HS-5 (cell line): ENCODE measurements at places on chromosomes 3 and 15.

DNA sequence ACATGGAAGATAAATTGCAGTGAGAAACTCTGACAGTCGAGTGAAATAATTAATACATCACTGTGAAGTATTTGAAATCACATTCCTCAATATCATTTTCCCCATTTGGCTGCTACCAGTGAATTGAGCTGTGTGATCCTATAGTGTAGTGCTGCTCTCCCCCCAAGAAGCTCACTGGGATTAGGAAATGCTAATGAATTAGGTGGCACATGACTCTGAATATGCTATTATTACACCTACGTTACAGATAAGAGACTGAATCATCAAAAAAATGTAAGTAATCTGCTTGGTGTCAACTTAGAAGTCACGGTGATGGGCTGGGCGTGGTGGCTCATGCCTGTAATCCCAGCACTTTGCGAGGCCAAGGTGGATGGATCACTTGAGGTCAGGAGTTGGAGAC is 34.7 kb upstream of the SYNM start:
- no peak for DNase-seq

- no peak for DNase-seq
Observed at GRCh38 chr3:95655363-95655986, 1158.9 kb upstream of the EPHA6 start.

DNA sequence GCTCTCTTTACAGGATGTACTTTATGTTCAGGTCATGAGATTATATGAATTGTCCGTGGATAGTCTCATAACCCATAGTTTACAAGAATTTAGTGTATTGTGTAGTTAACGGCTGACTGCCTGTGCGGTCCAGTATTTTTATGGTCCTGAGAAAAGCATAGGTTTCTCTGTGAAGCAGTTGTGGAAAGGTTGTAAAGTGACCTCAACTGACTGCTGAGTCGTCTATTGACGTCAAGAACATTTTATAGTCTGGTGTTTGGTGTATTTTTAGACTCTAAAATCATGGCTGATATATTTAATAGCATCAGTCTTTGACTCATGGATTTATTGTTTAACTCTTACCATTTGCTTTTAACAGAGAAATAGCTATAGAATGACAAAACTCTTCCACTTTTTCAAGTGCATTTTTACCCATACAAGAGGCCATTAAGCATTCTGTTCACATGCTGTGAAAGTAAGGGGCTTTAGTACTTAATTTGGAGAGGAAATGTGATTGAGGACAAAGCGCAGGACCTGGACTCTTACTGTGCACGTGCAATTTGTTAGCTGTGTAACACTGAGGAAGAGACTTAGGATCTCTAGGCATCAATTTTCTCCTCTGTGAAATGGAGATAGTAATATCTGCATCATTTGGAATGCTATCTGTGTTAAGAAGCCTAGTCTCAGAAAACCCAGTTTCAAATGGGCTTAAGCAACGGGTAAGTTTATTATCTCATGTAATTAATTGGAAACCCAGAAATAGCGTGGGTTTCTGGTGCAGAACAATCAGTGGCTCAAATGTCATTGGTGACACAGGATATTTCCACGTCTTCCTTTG is 240.8 kb downstream of the NFKBIZ start:
- DNase-seq, result no peak

DNA sequence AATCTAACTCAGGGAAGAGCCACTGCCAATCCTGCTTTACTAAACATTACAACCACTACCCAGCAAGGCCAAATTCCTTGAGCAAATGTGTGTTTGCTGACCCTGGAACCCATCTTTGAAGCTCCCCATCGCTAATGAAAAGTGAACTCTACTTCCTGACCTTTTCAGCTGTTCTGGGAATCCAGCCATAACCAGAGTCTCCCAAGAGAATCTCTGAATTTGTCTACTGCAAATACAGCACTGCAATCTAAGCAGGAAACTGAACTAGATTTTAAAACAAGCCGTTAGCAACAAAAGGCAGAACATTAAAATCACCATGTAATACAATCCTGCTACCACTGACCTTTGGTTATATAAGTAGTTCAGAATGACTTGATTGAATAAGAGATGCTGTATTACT is 309.2 kb downstream of the MAGI1 start:
- DNase-seq, result no peak

GRCh38 chr3:104298662-104299061 is 1068.0 kb upstream of the ALCAM start:
- DNase-seq, result no peak

- no peak for DNase-seq
Observed at GRCh38 chr3:115322901-115323300, 175.8 kb upstream of the ZBTB20 start.

DNA sequence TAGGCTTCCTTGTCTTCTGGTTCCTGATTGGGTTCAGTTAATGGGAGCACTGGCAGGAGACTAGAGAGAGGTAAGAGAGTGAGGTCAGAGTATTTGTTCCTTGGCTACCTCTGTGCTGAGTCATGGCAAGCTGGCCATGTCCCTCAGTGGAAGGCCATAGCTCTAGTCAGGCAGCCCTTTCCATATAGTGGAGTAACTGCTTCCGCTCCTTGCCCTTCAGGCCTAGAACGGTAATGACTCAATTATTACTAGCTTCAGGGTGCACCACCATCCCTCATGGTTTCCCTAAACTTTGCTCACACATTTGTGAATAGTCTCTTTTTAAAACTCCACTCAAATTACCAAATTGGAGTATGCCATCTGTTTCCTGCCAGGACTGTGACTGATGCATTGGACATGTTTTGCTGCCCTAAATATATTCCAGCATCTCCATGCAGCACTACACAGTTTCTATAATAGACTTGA is 10.5 kb upstream of the ANO10 start:
- DNase-seq, result peak; percentile 29

- peak; percentile 24 for DNase-seq
Observed at GRCh38 chr3:122857019-122857418, 62.1 kb downstream of the SLC49A4 start.
